ENCODE measurements at places on chromosomes 6 and 20. TPM values are rescaled to one million over a fixed set of nuclear protein-coding genes. Genes with fewer than 3 reads are reported as not detected.

The IL17A gene
- not detected for total RNA-seq

The LY6G6D gene
- total RNA-seq, result not detected

The RSPH4A gene
- total RNA-seq, result 0.97 TPM

The FKBP1A gene
- 125 TPM for total RNA-seq

The SFT2D1 gene
- 26.8 TPM for total RNA-seq

The EMILIN3 gene
- total RNA-seq, result 0.16 TPM

All from hair follicle dermal papilla cell (primary cell).